ENCODE measurements at places on chromosomes 3 and 15. TPM values are rescaled to one million over a fixed set of nuclear protein-coding genes. Genes with fewer than 3 reads are reported as not detected.
A peak's percentile ranks its signal among the peaks of the same experiment; 100 is the strongest.

DNAJA4 gene
- total RNA-seq, result 28.9 TPM

ZNF385D gene
- total RNA-seq, result 81.3 TPM

DNA sequence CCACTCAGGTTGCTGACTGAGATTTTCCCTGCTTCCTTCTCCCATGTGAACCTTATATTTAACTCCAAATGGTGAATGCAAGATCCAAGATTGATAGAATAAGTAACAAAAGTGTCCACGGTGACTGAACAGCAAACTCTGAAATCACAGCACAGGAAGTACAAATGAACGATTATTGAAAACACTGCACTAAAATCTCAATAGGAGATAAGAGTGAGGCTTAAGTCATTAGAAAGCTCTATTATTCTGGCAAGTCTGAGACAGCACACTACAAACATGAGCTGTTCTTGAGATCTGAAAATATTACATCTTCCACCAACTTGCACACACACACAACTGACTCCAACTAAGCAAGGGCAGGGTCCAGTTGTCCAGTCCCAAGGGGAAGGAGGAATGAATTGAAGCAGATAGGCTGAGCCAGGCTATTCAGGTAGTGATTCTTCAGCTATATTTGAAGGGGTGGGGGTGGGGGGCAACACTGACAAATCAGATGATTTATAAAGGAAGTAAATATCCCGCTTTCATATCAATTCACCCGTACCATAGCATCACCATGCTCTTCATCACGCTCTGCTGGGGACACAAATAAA, 2.9 kb downstream of the ZNF385D start:
- H3K27me3 ChIP-seq, result no peaks in the 10 kb centered on the region
- DNase-seq, result no peak
- peak overlapping the region; percentile 34 for H3K27ac ChIP-seq
- no peaks in the 10 kb centered on the region for H3K36me3 ChIP-seq

RLBP1 gene
- not detected for total RNA-seq

DNA sequence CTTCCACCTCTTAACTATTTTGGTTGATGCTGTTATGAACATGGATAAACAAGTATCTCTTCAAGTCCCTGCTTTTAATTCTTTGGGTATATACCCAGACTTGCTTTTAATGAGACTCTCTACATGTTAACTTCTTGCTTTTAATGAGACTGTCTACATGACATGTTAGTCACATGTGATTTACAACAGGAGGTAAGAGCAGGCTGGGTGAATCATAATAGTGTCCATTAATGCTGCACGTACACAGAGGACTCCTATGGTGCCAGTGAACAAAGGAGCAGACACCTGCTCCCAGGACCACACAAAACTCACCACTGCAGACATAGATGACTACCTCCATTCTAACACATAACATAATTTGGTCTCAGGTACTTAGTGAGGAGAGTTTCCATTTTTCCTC, 273.4 kb upstream of the NSMCE3 start:
- no peak for DNase-seq
- H3K4me3 ChIP-seq, result no peak overlapping the region
- no peaks in the 10 kb centered on the region for H3K27me3 ChIP-seq
- H3K4me1 ChIP-seq, result no peaks in the 10 kb centered on the region

SPATA12 gene
- not detected for total RNA-seq

SKOR1 gene
- 3.5 TPM for total RNA-seq

- H3K4me1 ChIP-seq, result peaks cover 37% of the 10 kb centered on the region
- DNase-seq, result peak; percentile 19
- peak overlapping the region; percentile 35 for H3K27ac ChIP-seq
- H3K4me3 ChIP-seq, result no peak overlapping the region
- H3K27me3 ChIP-seq, result no peaks in the 10 kb centered on the region
Observed at GRCh38 chr3:65979162-65979561, 59.6 kb downstream of the MAGI1 start.

CPN2 gene
- total RNA-seq, result not detected

CFAP92 gene
- total RNA-seq, result not detected

- no peak for DNase-seq
- no peak overlapping the region for H3K27ac ChIP-seq
Observed at GRCh38 chr3:24498391-24498790, 3.7 kb upstream of the THRB start.

GRCh38 chr15:62164014-62164395, 1.1 kb downstream of the C2CD4B start:
- no peak overlapping the region for H3K27ac ChIP-seq
- H3K4me3 ChIP-seq, result peak overlapping the region; percentile 51
- no peaks in the 10 kb centered on the region for H3K27me3 ChIP-seq
- H3K36me3 ChIP-seq, result no peaks in the 10 kb centered on the region
- DNase-seq, result no peak
- no peaks in the 10 kb centered on the region for H3K4me1 ChIP-seq

GRCh38 chr3:85050821-85051220, 92.0 kb downstream of the CADM2 start:
- no peaks in the 10 kb centered on the region for H3K27me3 ChIP-seq
- no peaks in the 10 kb centered on the region for H3K36me3 ChIP-seq
- H3K4me1 ChIP-seq, result no peaks in the 10 kb centered on the region
- H3K4me3 ChIP-seq, result no peak overlapping the region
- no peak for DNase-seq

UPK1B gene
- not detected for total RNA-seq

DNA sequence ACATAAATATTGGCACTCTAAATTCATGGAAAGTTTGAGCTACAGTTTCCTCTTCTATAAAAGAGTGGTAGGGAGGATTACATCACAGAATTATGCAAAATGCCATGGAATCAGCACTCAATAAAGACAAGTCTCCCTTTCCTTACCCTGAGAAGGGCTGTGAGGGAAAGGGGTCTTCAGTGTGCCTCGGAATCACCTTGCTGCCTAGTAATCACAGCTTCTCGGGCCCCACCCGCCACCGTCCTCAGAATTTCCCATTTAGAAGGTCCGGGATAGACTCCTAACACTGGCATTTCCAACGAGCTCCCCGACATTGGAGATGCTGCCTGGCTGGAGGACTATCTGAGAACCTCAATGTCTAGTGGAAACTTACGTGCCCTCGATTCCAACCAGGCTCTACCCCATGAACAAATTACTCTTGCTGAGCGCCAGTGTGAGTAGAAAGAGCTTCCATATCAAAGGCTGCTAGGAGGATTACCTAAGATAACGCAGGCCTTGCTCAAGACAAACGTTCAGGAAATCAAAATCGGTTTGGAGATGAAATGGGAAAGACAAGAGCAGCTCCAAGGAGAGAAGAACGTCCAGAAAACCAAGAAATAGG, 92.1 kb upstream of the CHD2 start:
- no peaks in the 10 kb centered on the region for H3K36me3 ChIP-seq
- H3K4me1 ChIP-seq, result peaks cover 33% of the 10 kb centered on the region
- peak overlapping the region; percentile 93 for H3K27ac ChIP-seq
- peak overlapping the region; percentile 77 for H3K4me3 ChIP-seq
- no peak for DNase-seq
- H3K27me3 ChIP-seq, result no peaks in the 10 kb centered on the region

GRCh38 chr3:59877263-59878037, 827.6 kb upstream of the CFAP20DC start:
- H3K4me3 ChIP-seq, result no peak overlapping the region
- H3K27me3 ChIP-seq, result no peaks in the 10 kb centered on the region
- peaks cover 14% of the 10 kb centered on the region for H3K4me1 ChIP-seq
- DNase-seq, result no peak
- H3K27ac ChIP-seq, result no peak overlapping the region

- no peaks in the 10 kb centered on the region for H3K36me3 ChIP-seq
- H3K4me3 ChIP-seq, result no peak overlapping the region
- DNase-seq, result no peak
- H3K27ac ChIP-seq, result no peak overlapping the region
Observed at GRCh38 chr3:185724761-185725160, 100.1 kb downstream of the IGF2BP2 start.

DNA sequence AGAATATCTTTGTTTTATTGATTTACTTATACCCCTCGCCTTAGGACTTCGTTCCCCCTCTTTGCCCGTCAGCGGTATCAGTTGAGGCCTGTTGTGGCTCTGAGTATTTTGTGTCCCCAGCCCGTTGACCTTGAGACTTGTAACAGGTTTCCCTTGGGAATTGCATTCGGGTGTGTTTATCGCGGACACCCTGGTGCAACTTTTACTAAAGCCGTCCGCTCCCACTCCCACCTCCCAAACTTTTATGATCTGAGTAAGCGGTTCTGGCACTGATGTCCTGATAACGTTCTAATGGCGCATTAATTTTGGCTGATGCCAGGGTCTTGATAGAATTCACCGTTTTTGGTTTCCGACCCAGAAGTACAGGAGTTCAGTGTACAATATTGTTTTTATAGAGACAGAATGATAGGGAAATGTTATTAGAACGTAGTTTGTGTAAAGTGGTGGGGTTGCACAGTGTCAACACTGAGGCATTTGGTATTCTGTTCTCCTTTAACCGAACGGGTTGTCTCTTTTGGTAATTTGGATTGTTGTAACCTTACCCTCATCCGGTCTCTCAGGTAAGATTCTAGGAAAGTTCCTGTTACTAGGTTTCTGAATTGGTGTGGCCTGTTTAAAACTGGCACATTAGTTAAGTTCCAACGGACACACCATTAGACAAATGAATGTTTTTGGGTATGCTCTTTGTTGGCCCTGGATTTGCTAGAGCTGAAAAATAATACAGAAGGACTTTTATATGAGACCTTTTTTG, 47.8 kb downstream of the OIP5 start:
- peaks cover 38% of the 10 kb centered on the region for H3K4me1 ChIP-seq
- H3K27me3 ChIP-seq, result no peaks in the 10 kb centered on the region
- no peak for DNase-seq
- H3K27ac ChIP-seq, result peak overlapping the region; percentile 76
- H3K4me3 ChIP-seq, result peak overlapping the region; percentile 95

DNA sequence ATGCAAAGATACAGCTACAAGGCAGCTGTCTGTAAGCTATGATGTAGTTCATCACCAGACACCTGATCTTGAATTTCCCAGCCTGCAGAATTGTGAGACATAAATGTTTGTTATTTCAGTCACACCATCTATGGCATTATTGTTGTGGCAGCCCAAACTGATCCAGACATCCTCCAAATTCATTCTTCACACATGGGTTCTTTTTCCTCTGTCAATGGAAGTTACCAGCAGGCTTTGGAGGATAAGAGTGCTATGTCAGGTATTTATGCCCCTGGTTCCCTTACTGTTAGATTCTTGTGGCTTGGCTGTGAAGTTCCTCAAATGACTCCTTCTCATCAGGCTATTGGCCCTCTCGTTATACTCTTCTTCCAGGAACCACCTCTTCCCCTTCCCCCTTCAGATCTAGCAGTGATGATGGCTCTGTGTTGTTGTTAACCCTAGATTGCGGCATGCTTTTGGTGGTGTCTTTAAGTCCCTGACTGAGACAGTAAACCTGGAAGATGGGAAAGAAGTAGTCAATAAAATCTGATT, 91.0 kb upstream of the CHMP2B start:
- no peak overlapping the region for H3K27ac ChIP-seq
- no peaks in the 10 kb centered on the region for H3K4me1 ChIP-seq
- DNase-seq, result no peak
- H3K4me3 ChIP-seq, result no peak overlapping the region

DNA sequence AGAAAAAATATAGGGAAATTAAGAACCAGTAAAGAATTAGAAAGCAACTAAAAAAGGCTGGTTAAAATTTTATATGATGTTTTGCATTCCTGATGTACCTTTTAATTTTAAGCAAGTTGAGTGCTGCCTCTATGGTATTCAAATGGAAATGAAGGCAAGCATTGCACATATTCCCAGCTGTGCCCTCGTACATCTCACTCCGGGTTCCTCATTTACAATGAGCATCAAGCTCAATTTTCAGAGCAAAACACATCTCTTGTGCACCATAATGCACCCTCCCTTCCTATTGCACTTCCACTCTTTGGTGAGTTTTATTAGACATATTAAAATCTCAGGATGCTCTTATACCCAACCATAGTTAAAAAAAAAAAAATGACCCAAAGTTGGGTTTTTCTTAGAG, 267.9 kb downstream of the CHST2 start:
- H3K36me3 ChIP-seq, result no peaks in the 10 kb centered on the region
- H3K4me3 ChIP-seq, result no peak overlapping the region
- no peak overlapping the region for H3K27ac ChIP-seq

DNA sequence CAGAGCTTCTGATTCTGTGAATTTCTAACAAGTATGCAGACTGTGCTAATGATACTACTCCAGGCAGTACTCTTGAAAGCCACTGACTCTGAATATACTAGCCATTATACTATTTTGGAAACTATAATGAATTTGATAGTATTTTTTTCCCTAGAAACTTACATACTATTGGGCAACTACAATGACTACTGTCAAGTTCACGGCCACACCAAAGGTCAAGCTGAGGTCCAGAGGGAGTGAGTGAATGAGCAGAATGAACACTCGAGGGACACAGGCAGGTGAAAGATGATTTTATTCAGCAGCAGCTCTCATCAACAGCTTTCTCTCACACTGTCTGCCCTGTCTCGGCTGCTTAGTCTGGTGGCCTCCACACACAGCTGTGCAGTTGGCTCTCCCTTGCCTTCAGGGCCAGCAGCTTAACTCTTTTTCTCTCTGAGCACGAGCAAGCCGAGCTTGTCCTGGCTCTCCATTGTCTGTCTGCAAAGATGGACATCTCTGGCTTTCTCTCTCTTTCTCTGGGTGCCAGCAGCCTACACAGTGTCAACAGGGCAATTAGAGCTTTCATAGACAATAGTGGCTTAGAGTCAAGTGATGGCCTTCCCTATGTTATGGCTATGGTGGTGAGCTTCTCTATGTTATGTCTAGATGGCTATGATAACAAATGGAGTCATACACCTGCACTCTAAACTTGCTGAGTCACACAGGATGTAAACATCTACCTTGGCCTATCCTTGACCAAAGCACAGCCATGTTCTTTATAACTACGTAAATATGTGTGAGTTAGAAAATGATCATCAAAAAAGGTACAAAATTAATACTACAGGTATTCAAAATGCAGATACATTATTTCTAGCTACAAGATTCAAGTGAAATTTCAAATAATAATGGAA, 362.4 kb downstream of the CGGBP1 start:
- no peak overlapping the region for H3K27ac ChIP-seq
- H3K36me3 ChIP-seq, result no peaks in the 10 kb centered on the region
- no peaks in the 10 kb centered on the region for H3K27me3 ChIP-seq
- no peaks in the 10 kb centered on the region for H3K4me1 ChIP-seq
- DNase-seq, result no peak

SOX14 gene
- total RNA-seq, result not detected

- no peaks in the 10 kb centered on the region for H3K27me3 ChIP-seq
- no peaks in the 10 kb centered on the region for H3K36me3 ChIP-seq
- H3K4me3 ChIP-seq, result no peak overlapping the region
- no peak overlapping the region for H3K27ac ChIP-seq
- DNase-seq, result no peak
Observed at GRCh38 chr3:65623362-65623761, 415.4 kb downstream of the MAGI1 start.

GRCh38 chr3:133943639-133944141, 48.0 kb upstream of the RAB6B start:
- DNase-seq, result no peak
- peak overlapping the region; percentile 44 for H3K27ac ChIP-seq
- no peak overlapping the region for H3K4me3 ChIP-seq
- no peaks in the 10 kb centered on the region for H3K27me3 ChIP-seq
- no peaks in the 10 kb centered on the region for H3K36me3 ChIP-seq

MOBP gene
- total RNA-seq, result not detected
